Central memory CD8-positive, alpha-beta T cell (primary cell): ENCODE measurements at places on chromosomes 2 and 18.

GRCh38 chr2:179703702-179704101 is 157.7 kb downstream of the ZNF385B start:
- no peaks in the 10 kb centered on the region for H3K36me3 ChIP-seq
- no peak overlapping the region for H3K4me3 ChIP-seq
- no peaks in the 10 kb centered on the region for H3K4me1 ChIP-seq
- no peaks in the 10 kb centered on the region for H3K27me3 ChIP-seq

GRCh38 chr2:88868861-88869260 is 177.4 kb downstream of the RPIA start:
- H3K36me3 ChIP-seq, result peaks cover 2% of the 10 kb centered on the region
- DNase-seq, result no peak
- H3K27me3 ChIP-seq, result peaks cover 78% of the 10 kb centered on the region

- H3K4me3 ChIP-seq, result no peak overlapping the region
- H3K27me3 ChIP-seq, result no peaks in the 10 kb centered on the region
- no peaks in the 10 kb centered on the region for H3K4me1 ChIP-seq
- DNase-seq, result no peak
- peaks cover 1% of the 10 kb centered on the region for H3K36me3 ChIP-seq
These were observed 447.3 kb downstream of the KCNJ3 start for GRCh38 chr2:155145758-155146229.

GRCh38 chr2:234608946-234609345 is 112.1 kb upstream of the ARL4C start:
- H3K27me3 ChIP-seq, result peaks cover 81% of the 10 kb centered on the region
- H3K4me1 ChIP-seq, result no peaks in the 10 kb centered on the region
- no peak for DNase-seq
- no peak overlapping the region for H3K4me3 ChIP-seq

DNA sequence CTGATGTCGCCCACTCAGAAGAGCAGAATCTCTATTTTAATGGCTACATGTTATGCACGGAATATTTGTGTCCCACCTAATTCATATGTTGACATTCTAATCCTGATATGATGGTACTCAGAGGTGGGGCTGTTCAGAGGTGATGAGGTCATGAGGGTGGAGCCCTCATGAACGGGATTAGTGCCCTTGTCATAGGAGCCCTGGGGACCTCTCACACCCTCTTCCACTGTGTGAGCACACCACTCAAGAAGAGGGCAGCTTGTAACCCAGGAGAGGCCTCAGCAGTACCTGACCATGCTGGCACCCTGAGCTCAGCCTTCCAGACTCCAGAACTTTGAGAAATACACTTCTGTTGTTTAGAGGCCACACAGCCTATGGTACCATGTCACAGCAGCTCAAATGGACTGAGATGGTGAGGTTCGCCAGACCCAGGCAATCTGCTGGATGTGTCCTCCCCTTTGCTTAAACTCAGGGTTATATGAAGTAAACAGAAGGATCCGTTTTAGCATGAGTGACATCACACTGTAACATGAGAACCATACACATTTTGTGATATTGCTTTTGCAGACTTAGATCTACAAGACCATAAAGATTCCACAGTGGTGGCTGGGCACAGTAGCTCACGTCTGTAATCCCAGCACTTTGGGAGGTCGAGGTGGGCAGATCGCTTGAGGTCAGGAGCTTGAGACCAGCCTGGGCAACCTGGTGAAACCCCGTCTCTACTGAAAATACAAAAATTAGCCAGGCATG is 48.7 kb downstream of the ATOH8 start:
- H3K27me3 ChIP-seq, result peaks cover 38% of the 10 kb centered on the region
- no peak for DNase-seq

GRCh38 chr2:226581004-226581403 is 218.6 kb downstream of the IRS1 start:
- H3K36me3 ChIP-seq, result no peaks in the 10 kb centered on the region
- no peak overlapping the region for H3K27ac ChIP-seq
- peaks cover 16% of the 10 kb centered on the region for H3K27me3 ChIP-seq
- H3K4me1 ChIP-seq, result no peaks in the 10 kb centered on the region

- H3K27me3 ChIP-seq, result peaks cover 8% of the 10 kb centered on the region
- no peak overlapping the region for H3K27ac ChIP-seq
- peaks cover 9% of the 10 kb centered on the region for H3K4me1 ChIP-seq
- peaks cover 9% of the 10 kb centered on the region for H3K36me3 ChIP-seq
These were observed 3.0 kb upstream of the FZD7 start for GRCh38 chr2:202030691-202031090.

DNA sequence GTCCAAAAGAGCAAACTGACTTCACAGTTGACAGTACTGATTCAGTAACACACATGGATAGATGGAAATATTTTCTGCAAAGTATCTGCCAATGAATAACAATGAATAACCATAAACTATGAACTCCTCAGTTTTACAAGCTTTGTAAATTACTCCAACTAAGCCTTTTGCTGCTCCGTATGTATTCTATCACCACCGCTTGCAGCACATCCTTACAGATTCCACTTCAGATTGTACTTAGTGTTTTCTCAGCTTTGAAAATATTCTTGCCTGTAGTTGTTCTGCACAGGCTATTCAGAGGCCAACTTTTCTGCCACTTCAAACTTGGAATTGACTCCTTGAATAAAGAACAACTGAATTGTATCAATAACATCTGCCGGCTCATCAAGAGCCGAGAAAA is 36.2 kb downstream of the TLK1 start:
- peaks cover 40% of the 10 kb centered on the region for H3K4me1 ChIP-seq
- H3K27me3 ChIP-seq, result no peaks in the 10 kb centered on the region

- no peak overlapping the region for H3K4me3 ChIP-seq
- no peak for DNase-seq
- no peak overlapping the region for H3K27ac ChIP-seq
- H3K4me1 ChIP-seq, result peaks cover 6% of the 10 kb centered on the region
- peaks cover 3% of the 10 kb centered on the region for H3K36me3 ChIP-seq
These were observed 2.3 kb upstream of the CTIF start for GRCh38 chr18:48536516-48536915.

DNA sequence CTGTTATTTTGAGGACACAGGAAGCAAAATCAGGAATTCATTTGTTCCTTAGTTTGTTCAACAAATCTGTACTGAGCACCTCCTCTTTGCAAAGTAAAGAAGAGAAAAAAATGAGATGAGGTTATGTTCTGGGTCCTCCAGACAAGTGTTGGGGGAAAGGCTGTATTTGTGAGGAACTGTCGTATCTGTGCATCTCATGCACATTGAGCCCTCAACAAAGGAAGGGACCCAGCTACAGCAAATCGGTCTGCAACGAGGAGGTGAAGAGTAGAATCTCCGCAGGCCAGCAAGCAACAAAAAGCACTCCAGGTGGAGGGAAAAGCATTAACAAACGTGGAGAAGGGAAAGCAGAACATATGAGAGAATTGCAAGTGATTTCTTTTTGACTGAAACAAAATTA is 143.0 kb upstream of the CYP1B1 start:
- H3K27me3 ChIP-seq, result peaks cover 39% of the 10 kb centered on the region
- H3K36me3 ChIP-seq, result no peaks in the 10 kb centered on the region
- H3K27ac ChIP-seq, result no peak overlapping the region
- DNase-seq, result no peak
- peaks cover 6% of the 10 kb centered on the region for H3K4me1 ChIP-seq

DNA sequence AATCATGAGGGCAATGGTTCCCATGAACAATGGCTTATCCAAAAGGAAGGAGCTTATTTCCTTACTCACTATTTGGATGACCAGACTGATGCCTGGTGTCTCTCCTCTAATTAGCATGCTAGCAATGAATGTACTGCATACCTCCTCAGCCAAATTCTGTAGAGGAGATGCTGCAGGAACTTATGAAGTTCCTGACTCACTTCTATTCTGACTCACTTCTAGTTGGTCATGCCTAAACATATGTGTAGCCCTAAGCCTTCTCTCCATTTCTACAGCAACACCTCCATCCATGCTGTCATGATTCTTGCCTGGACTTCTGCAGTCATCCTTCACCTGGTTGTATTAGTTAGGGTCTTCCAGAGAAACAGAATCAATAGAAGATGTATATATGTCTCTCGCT is 59.9 kb upstream of the MRPS9 start:
- H3K4me3 ChIP-seq, result no peak overlapping the region
- no peak for DNase-seq
- H3K4me1 ChIP-seq, result peaks cover 8% of the 10 kb centered on the region
- H3K27ac ChIP-seq, result no peak overlapping the region

DNA sequence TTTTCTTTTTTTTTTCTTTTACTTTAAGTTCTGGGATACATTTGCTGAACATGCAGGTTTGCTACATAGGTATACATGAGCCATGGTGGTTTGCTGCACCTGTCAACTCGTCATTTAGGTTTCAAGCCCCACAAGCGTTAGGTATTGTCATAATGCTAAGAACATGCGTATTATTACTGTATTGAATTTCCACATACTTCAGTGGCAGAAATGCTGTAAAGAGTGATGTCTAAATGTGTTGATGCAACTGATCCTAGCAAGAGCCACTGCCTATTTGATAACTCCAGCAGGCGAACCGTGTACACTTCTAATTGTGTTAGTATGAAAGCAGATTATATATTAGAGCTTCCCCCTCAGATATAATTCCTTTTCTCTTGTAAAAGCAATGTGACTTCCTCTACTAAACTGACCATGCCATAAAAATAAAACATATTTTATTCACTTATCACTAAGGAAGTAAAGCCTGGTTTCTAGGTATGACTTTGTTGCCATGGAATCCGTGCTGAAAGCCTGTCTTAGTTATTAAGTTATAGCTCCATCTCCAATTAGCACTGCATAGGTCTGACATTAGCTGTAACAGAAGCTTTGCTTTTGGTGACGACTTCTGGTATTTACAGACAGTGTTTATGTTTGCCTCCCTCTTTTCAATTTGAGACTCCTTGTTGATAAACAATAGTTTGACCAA is 280.0 kb downstream of the GALR1 start:
- no peak overlapping the region for H3K4me3 ChIP-seq
- DNase-seq, result no peak
- peaks cover 16% of the 10 kb centered on the region for H3K27me3 ChIP-seq
- H3K36me3 ChIP-seq, result no peaks in the 10 kb centered on the region

- H3K27ac ChIP-seq, result no peak overlapping the region
- no peak overlapping the region for H3K4me3 ChIP-seq
- no peaks in the 10 kb centered on the region for H3K36me3 ChIP-seq
- no peaks in the 10 kb centered on the region for H3K4me1 ChIP-seq
- no peaks in the 10 kb centered on the region for H3K27me3 ChIP-seq
- no peak for DNase-seq
These were observed 205.8 kb upstream of the NCKAP5 start for GRCh38 chr2:133773854-133774653.

DNA sequence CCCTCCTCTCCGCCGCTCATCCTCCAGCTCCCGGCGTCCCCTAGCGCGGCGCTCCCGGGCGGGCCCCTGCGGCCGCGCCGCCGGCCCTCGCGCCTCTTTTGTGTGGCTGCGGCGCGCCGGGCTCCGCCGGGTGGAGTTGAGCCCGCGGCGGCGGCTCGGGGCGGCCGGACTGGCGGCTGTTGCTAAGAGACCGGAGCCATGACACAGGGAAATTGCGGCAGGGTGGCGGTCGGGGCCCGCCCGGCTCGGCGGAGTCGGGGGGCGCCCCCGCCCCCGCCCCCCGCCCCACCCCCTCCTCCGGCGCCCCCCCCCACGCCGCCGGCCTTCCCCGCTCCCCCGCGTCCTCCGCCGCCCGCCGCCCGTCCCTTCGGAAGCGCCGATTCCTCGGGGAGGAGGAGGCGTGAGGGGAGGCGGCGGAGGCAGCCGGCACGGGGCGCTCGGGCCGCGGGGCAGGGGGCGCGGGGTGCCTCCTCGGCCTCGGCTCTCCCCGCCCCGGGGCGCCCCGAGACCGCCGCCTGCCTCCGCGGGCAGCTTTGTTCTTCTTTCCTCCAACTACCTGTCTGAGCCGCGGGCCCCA is at the start of gene TMEM200C:
TSS of gene TMEM200C (minus strand) at position 224 of the 577 bp plus-strand sequence. CDS start 3,459 bp downstream, outside the sequence.
- no peak within 1 kb of the TSS for H3K27ac ChIP-seq
- H3K4me1 ChIP-seq, result no peaks in the 10 kb centered on the region
- peak within 1 kb of the TSS; percentile 29 for H3K4me3 ChIP-seq
- H3K36me3 ChIP-seq, result no peaks in the 10 kb centered on the region

DNA sequence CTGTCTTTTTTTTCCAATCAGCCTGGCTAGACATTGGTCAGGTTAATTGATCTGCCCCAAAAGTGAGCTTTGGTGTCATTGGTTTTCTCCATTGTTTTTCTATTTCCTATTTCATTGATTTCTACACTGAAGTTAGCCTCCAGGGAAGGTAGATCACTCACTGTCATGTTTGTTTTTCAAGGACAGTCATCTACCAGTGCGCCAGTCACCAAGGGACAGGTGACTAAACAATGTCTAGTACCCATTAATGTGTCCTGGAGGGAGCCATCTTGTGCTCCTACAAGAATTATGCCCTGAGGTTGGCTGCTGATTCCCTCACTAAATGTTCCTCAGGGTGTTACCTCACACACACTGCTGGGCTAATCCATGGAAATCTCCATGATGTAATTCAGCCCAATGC is 17.6 kb upstream of the USP40 start:
- H3K27ac ChIP-seq, result no peak overlapping the region
- no peaks in the 10 kb centered on the region for H3K4me1 ChIP-seq
- no peaks in the 10 kb centered on the region for H3K36me3 ChIP-seq
- no peak overlapping the region for H3K4me3 ChIP-seq

GRCh38 chr18:10487154-10487553 is 32.7 kb downstream of the APCDD1 start:
- H3K27ac ChIP-seq, result no peak overlapping the region
- H3K36me3 ChIP-seq, result peaks cover 2% of the 10 kb centered on the region
- DNase-seq, result no peak
- no peaks in the 10 kb centered on the region for H3K27me3 ChIP-seq
- peaks cover 10% of the 10 kb centered on the region for H3K4me1 ChIP-seq

- no peaks in the 10 kb centered on the region for H3K27me3 ChIP-seq
- no peak for DNase-seq
- H3K36me3 ChIP-seq, result peaks cover 18% of the 10 kb centered on the region
- H3K27ac ChIP-seq, result no peak overlapping the region
- no peak overlapping the region for H3K4me3 ChIP-seq
These were observed 3.3 kb upstream of the ADAM17 start for GRCh38 chr2:9558948-9559381.

DNA sequence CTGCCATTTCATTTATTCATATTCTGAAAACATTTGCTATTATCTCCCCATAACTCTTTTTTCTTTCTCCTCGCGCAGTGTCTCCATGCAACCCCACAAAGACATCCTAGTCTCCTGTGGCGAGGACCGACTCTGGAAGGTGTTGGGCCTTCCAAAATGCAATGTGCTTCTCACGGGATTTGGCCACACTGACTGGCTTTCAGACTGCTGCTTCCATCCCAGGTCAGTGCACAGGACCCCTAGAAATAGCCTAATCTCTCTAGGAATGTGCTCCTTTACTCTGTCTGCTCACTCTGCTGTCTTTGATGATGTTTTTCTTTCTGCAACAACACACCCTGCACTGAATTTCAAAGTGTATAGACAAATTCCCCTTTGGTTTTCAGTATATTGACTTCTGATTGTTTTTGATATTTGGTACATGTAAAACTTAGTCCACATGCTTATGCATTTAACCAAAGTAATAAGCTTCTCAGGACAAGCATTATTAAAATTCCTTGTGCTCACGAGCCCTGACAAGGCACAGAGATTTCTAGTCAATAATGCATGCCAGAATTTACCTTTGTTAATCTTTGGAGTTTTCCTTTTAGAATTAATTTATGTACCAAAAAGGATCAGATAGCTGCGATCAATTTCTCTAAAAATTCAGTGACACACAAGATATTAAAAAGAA is 548.3 kb upstream of the VWC2L start:
- H3K4me1 ChIP-seq, result no peaks in the 10 kb centered on the region
- DNase-seq, result no peak
- no peaks in the 10 kb centered on the region for H3K27me3 ChIP-seq
- no peaks in the 10 kb centered on the region for H3K36me3 ChIP-seq

- no peak overlapping the region for H3K4me3 ChIP-seq
- peaks cover 2% of the 10 kb centered on the region for H3K36me3 ChIP-seq
- DNase-seq, result no peak
- peaks cover 7% of the 10 kb centered on the region for H3K27me3 ChIP-seq
These were observed 9.5 kb upstream of the SMARCAL1 start for GRCh38 chr2:216402751-216403150.
